Mesendoderm (in vitro differentiated cells): ENCODE measurements at places on chromosomes 12 and 14.
A peak's percentile ranks its signal among the peaks of the same experiment; 100 is the strongest.

- no peak overlapping the region for H3K27ac ChIP-seq
- no peak overlapping the region for H3K4me3 ChIP-seq
- H3K4me1 ChIP-seq: peaks cover 3% of the 10 kb centered on the region
- no peaks in the 10 kb centered on the region for H3K27me3 ChIP-seq
Measured at GRCh38 chr12:52387859-52388258, 2.4 kb upstream of the KRT84 start.

DNA sequence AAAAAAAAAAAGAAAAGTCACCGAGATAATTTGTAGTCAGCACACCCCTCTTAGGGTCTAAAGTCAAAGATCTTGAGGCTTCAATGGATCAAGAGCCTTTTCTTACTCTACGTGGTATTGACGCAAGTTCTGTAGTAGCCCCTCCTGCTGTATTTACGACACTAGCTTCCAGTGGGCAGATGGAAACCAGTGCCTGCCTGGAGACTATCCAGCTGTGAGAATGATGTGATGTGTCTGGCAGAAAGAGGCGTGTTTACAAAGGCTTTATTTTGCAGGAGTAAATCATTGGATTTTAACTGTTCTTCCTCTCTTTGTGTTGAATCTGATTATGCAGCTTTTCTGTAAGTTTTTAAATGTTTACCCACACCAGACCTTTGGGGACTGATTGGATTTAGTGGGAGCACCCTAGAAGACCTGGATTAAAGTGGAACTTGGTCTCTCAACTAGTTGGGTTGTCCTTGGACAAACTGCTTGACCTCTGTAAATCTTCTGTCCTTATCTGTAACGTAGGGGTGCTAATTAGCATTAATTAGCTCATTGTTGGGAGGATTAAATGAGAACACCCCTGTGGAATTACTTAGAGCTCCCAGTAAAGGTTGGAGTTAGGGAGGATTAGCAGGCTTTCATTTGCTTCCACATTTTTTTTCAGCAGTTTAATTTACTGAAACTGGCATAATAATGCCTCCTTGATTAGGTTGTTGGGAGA, 72.4 kb downstream of the RASSF3 start:
- peaks cover 18% of the 10 kb centered on the region for H3K4me1 ChIP-seq
- H3K4me3 ChIP-seq: no peak overlapping the region
- peak; percentile 99 for DNase-seq
- H3K36me3 ChIP-seq: no peaks in the 10 kb centered on the region
- no peaks in the 10 kb centered on the region for H3K27me3 ChIP-seq

DNA sequence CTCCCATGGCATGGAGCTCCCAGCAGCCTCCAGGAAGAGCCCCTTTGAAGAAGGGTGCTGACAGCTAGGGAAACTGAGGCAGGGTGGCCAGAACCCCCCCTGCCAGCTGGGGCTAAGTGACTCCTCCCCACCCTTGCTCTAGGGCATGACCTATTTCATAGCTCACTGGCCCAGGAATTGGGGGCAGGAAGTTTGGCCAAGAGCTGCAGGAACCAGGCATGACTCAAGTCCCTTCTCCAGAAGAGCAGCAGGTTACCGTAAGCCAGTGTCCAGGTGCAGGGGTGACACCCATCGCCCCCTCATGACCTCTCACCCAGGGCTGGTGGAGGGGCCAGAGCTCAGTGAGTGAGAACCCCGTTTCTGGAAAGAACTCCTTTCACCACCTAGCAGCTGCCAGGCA, 1.9 kb downstream of the RASAL1 start:
- H3K27me3 ChIP-seq: no peaks in the 10 kb centered on the region
- no peak for DNase-seq
- no peak overlapping the region for H3K27ac ChIP-seq
- peaks cover 6% of the 10 kb centered on the region for H3K4me1 ChIP-seq
- no peaks in the 10 kb centered on the region for H3K36me3 ChIP-seq

GRCh38 chr14:22505697-22506377, 83.2 kb downstream of the DAD1 start:
- H3K4me3 ChIP-seq: no peak overlapping the region
- no peak for DNase-seq
- H3K36me3 ChIP-seq: no peaks in the 10 kb centered on the region

GRCh38 chr14:94343238-94344005, 20.3 kb upstream of the SERPINA6 start:
- no peaks in the 10 kb centered on the region for H3K27me3 ChIP-seq
- no peak overlapping the region for H3K27ac ChIP-seq
- no peak overlapping the region for H3K4me3 ChIP-seq
- DNase-seq: no peak
- no peaks in the 10 kb centered on the region for H3K4me1 ChIP-seq

DNA sequence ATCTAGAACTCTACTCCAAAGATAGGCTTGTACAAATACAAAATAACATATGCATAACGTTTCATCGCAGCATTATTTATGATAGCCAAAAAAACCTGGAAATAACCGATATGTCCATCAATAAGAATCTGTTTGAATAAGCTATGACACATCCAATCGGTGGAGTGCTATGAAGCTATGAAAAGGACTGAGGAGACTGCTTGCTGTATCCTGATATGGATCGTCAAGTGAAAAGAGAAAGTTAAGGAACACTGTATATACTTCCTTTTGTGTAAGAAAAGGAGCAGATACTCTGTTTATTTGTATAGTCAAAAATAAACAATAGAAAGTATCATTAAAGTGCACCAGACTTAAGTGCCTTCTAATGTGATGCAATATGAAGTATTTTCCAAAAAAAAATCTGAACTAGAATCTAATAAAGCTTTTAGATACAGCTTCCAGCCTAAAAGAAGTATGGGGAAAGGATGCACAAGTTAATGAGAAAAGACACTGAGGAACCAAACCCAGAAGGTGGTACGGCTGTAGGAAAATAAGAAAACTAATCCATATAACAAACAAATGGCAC, 645 bp upstream of the KLHDC1 start:
- H3K27ac ChIP-seq: no peak overlapping the region
- no peaks in the 10 kb centered on the region for H3K27me3 ChIP-seq
- H3K4me3 ChIP-seq: no peak overlapping the region
- no peak for DNase-seq

GRCh38 chr12:14213542-14213941, 151.9 kb upstream of the ATF7IP start:
- peaks cover 6% of the 10 kb centered on the region for H3K4me1 ChIP-seq
- DNase-seq: peak; percentile 66
- no peak overlapping the region for H3K4me3 ChIP-seq
- no peak overlapping the region for H3K27ac ChIP-seq

GRCh38 chr14:71366861-71367260, 459.6 kb downstream of the PCNX1 start:
- DNase-seq: no peak
- no peaks in the 10 kb centered on the region for H3K27me3 ChIP-seq
- H3K27ac ChIP-seq: no peak overlapping the region
- no peak overlapping the region for H3K4me3 ChIP-seq

GRCh38 chr14:90293766-90294730, 37.7 kb downstream of the NRDE2 start:
- H3K4me1 ChIP-seq: no peaks in the 10 kb centered on the region
- H3K27me3 ChIP-seq: no peaks in the 10 kb centered on the region
- no peak for DNase-seq
- H3K27ac ChIP-seq: no peak overlapping the region
- peaks cover 1% of the 10 kb centered on the region for H3K36me3 ChIP-seq

- no peak overlapping the region for H3K27ac ChIP-seq
- no peaks in the 10 kb centered on the region for H3K27me3 ChIP-seq
- H3K4me1 ChIP-seq: no peaks in the 10 kb centered on the region
- no peaks in the 10 kb centered on the region for H3K36me3 ChIP-seq
Measured at GRCh38 chr12:127240249-127240929, 1026.6 kb upstream of the TMEM132C start.

GRCh38 chr14:75972801-75973421, 8.9 kb downstream of the TGFB3 start:
- H3K36me3 ChIP-seq: no peaks in the 10 kb centered on the region
- peak; percentile 57 for DNase-seq
- H3K27me3 ChIP-seq: no peaks in the 10 kb centered on the region

- H3K27me3 ChIP-seq: no peaks in the 10 kb centered on the region
- no peak overlapping the region for H3K4me3 ChIP-seq
- DNase-seq: no peak
Measured at GRCh38 chr14:21023174-21023573, 1.7 kb downstream of the NDRG2 start.

DNA sequence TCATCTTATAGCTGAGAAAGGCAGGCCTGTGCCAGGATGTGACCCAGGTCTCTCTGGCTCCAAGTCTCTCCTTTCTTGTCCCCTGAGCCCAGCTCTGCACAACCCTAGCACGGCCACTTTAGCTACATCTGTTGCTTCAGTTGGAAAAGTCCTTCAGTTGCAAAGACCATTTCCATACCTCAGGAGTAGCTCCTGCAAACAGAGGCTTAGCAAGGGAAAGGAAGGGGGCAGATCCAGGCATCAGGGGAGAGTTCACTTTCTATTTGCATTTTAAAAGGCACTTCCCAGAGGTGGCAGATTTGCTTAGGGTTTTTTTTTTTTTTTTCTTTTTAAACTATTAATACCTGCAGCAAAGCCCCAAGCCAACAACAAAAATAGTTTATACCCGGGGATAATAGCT, 3.0 kb upstream of the PITPNM2 start:
- H3K36me3 ChIP-seq: no peaks in the 10 kb centered on the region
- no peak for DNase-seq
- no peaks in the 10 kb centered on the region for H3K27me3 ChIP-seq
- peaks cover 3% of the 10 kb centered on the region for H3K4me1 ChIP-seq
- no peak overlapping the region for H3K27ac ChIP-seq

GRCh38 chr12:102800565-102800964, 116.5 kb downstream of the PAH start:
- H3K4me3 ChIP-seq: no peak overlapping the region
- H3K27me3 ChIP-seq: no peaks in the 10 kb centered on the region
- H3K4me1 ChIP-seq: no peaks in the 10 kb centered on the region
- no peak overlapping the region for H3K27ac ChIP-seq
- no peak for DNase-seq

DNA sequence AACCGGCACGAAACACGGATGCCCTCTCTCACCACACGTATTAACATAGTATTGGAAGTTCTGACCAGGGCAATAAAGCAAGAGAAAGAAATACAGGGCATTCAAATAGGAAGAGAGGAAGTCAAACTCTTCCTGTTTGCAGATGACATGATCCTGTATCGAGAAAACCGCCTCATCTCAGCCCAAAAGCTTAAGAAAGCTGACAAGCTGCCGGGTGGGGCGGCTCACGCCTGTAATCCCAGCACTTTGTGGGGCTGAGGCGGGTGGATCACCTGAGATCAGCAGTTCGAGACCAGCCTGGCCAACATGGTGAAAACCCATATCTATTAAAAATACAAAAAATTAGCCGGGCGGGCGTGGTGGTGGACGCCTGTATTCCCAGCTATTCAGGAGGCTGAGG, 17.7 kb downstream of the OR6S1 start:
- no peak overlapping the region for H3K27ac ChIP-seq
- H3K4me3 ChIP-seq: no peak overlapping the region
- peaks cover 12% of the 10 kb centered on the region for H3K4me1 ChIP-seq
- no peak for DNase-seq
- H3K27me3 ChIP-seq: no peaks in the 10 kb centered on the region
- H3K36me3 ChIP-seq: no peaks in the 10 kb centered on the region

GRCh38 chr12:111887926-111888745, 46.1 kb downstream of the MAPKAPK5 start:
- DNase-seq: no peak
- no peaks in the 10 kb centered on the region for H3K4me1 ChIP-seq
- H3K4me3 ChIP-seq: no peak overlapping the region
- H3K36me3 ChIP-seq: peaks cover 28% of the 10 kb centered on the region
- no peak overlapping the region for H3K27ac ChIP-seq
- H3K27me3 ChIP-seq: no peaks in the 10 kb centered on the region

- H3K27me3 ChIP-seq: no peaks in the 10 kb centered on the region
- peak; percentile 83 for DNase-seq
- H3K36me3 ChIP-seq: no peaks in the 10 kb centered on the region
- peaks cover 15% of the 10 kb centered on the region for H3K4me1 ChIP-seq
- no peak overlapping the region for H3K4me3 ChIP-seq
Measured at GRCh38 chr14:100830681-100831080, 4.8 kb downstream of the MEG3 start.

GRCh38 chr12:87092421-87092820, 836.2 kb upstream of the MGAT4C start:
- no peak overlapping the region for H3K27ac ChIP-seq
- no peaks in the 10 kb centered on the region for H3K27me3 ChIP-seq
- no peak for DNase-seq
- no peaks in the 10 kb centered on the region for H3K36me3 ChIP-seq

DNA sequence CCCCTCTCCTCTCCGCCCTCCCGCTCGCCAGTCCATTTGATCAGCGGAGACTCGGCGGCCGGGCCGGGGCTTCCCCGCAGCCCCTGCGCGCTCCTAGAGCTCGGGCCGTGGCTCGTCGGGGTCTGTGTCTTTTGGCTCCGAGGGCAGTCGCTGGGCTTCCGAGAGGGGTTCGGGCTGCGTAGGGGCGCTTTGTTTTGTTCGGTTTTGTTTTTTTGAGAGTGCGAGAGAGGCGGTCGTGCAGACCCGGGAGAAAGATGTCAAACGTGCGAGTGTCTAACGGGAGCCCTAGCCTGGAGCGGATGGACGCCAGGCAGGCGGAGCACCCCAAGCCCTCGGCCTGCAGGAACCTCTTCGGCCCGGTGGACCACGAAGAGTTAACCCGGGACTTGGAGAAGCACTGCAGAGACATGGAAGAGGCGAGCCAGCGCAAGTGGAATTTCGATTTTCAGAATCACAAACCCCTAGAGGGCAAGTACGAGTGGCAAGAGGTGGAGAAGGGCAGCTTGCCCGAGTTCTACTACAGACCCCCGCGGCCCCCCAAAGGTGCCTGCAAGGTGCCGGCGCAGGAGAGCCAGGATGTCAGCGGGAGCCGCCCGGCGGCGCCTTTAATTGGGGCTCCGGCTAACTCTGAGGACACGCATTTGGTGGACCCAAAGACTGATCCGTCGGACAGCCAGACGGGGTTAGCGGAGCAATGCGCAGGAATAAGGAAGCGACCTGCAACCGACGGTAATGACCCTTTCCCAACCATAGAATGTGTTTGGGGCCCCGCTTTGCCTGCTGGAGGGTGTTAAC, 615 bp downstream of the CDKN1B start:
- no peaks in the 10 kb centered on the region for H3K27me3 ChIP-seq
- peak; percentile 55 for DNase-seq
- no peaks in the 10 kb centered on the region for H3K36me3 ChIP-seq
- H3K4me1 ChIP-seq: peaks cover 3% of the 10 kb centered on the region
- H3K27ac ChIP-seq: peak overlapping the region; percentile 92

- no peaks in the 10 kb centered on the region for H3K27me3 ChIP-seq
- no peaks in the 10 kb centered on the region for H3K36me3 ChIP-seq
- no peak for DNase-seq
Measured at GRCh38 chr14:69473260-69473659, 11.3 kb upstream of the PLEKHD1 start.

- no peak for DNase-seq
- H3K36me3 ChIP-seq: no peaks in the 10 kb centered on the region
- H3K4me1 ChIP-seq: no peaks in the 10 kb centered on the region
- H3K27me3 ChIP-seq: no peaks in the 10 kb centered on the region
- H3K4me3 ChIP-seq: no peak overlapping the region
- no peak overlapping the region for H3K27ac ChIP-seq
Measured at GRCh38 chr14:55340482-55340881, 69.3 kb downstream of the FBXO34 start.

GRCh38 chr14:101927859-101928258, 36.5 kb upstream of the DYNC1H1 start:
- H3K4me3 ChIP-seq: no peak overlapping the region
- no peaks in the 10 kb centered on the region for H3K4me1 ChIP-seq
- H3K27ac ChIP-seq: no peak overlapping the region
